Immature natural killer cell (primary cell): ENCODE measurements at places on chromosomes 1 and 21.

GRCh38 chr1:221284028-221284427, 404.8 kb downstream of the HLX start:
- no peaks in the 10 kb centered on the region for H3K36me3 ChIP-seq
- no peaks in the 10 kb centered on the region for H3K27me3 ChIP-seq
- DNase-seq = no peak
- no peaks in the 10 kb centered on the region for H3K4me1 ChIP-seq
- H3K27ac ChIP-seq = no peak overlapping the region

DNA sequence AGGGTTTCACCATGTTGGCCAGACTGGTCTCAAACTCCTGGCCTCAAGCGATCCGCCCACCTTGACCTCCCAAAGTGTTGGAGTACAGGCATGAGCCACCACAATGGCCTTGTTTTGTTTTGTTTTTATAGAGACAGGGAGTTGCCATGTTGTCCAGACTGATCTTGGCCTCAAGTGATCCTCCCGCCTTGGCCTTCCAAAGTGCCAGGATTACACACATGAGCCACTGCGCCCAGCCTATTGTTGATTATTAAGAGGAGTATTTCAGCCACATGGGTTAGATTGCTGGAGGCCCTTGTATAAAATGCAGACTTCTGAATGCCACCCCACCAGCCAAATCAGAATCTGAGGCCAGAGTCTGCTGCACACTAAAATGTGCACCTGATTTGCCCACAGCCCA, 57.2 kb upstream of the ANGPTL1 start:
- no peak overlapping the region for H3K4me3 ChIP-seq
- no peaks in the 10 kb centered on the region for H3K4me1 ChIP-seq
- peaks cover 13% of the 10 kb centered on the region for H3K36me3 ChIP-seq
- H3K27me3 ChIP-seq = peaks cover 7% of the 10 kb centered on the region
- H3K27ac ChIP-seq = no peak overlapping the region

- H3K4me1 ChIP-seq = no peaks in the 10 kb centered on the region
- H3K27ac ChIP-seq = no peak overlapping the region
- no peaks in the 10 kb centered on the region for H3K36me3 ChIP-seq
- H3K4me3 ChIP-seq = no peak overlapping the region
- no peak for DNase-seq
Measured at GRCh38 chr1:20138346-20138745, 777 bp upstream of the PLA2G2F start.

DNA sequence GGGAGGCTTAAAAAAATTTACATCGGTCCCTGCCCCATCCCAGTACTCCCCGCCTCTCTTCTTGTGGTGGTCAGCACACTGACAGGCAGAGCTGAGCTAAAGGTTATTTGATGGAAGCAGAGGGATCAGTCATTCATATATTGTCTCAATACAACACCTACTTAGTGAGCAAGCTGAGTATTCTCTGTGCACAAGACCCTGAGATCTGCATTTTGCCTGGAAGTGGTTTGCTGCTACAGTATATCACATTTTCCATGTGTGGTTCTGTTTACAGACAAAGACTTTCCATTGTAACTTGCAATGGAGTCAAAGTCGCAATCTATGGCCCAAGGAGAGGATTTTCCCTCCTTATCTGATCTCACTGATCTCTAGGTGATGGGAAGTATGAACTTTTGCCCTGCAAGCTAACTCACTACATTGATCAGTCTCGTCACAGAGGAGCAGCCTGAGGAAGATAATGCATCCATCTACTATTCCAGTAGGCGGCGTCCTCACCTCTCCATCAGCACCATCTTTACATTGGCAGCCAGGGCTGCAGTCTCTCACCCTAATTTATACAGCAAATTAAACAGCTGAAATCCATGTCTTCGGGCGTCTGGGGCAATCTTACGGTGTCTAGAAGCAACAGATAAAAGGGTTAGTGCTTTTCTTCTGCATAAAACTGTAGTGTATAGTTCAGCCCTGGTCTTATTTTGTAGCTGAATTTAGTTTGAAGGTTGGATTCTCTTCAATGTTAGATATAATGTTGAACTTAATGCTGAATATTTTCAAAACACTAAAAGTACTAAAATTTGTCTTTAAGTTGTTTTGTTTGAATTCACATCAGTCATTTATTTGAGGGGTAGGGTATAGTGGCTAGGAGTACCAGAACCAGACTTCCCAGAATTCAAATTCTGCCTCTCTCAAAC, 3.2 kb upstream of the TRAF5 start:
- H3K4me1 ChIP-seq = peaks cover 44% of the 10 kb centered on the region
- peaks cover 3% of the 10 kb centered on the region for H3K27me3 ChIP-seq
- no peaks in the 10 kb centered on the region for H3K36me3 ChIP-seq
- H3K27ac ChIP-seq = no peak overlapping the region
- peak; percentile 61 for DNase-seq

DNA sequence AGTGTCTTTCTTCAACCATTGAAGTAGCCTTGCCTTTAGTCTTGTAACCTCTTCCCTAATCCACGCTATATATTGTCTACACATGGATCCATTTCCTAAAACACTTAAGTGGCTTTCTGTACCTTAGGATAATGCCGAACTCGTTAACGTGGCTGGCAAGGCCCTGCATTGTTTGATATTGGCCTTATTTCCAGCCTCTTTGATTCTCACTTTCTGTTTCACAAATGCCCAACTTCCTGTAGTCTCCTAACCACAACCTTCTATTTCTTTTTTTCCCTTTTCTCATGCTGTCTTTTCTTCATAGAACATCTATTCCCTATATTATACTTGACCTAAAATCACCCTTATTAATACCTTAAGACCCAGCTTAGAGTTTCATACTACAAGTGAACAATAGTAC, 536.0 kb downstream of the LMO4 start:
- H3K36me3 ChIP-seq = peaks cover 3% of the 10 kb centered on the region
- H3K4me3 ChIP-seq = peak overlapping the region; percentile 23
- peaks cover 8% of the 10 kb centered on the region for H3K4me1 ChIP-seq
- peak overlapping the region; percentile 38 for H3K27ac ChIP-seq
- peaks cover 1% of the 10 kb centered on the region for H3K27me3 ChIP-seq

- H3K36me3 ChIP-seq = no peaks in the 10 kb centered on the region
- no peaks in the 10 kb centered on the region for H3K4me1 ChIP-seq
- no peak for DNase-seq
Measured at GRCh38 chr1:165073185-165074007, 283.1 kb downstream of the LMX1A start.

DNA sequence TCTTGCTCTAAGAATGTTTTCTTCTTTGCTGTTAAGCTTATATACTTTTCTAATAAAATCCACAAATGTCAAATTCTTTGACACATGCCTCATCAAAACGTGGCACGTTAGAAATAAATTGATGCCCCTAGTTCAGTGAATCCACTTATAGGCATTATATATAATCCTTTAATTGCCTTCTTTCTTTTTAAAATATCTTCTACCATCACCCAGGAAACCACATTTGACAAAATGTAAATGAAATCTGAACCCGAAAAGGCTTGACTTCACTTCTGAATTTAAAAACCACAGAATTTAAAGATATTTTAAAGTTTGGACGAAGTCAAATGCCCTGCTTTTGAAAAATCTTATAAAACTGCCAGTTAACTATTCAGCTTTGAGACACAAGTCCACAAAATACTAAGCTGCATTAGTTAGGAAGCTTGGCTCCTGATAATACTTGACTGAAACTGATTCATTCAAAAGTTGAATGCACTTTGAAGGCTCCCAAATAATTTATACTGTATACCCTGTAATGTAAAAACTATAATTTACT, 22.4 kb upstream of the KIFAP3 start:
- H3K27ac ChIP-seq = no peak overlapping the region
- H3K36me3 ChIP-seq = no peaks in the 10 kb centered on the region
- no peaks in the 10 kb centered on the region for H3K4me1 ChIP-seq
- DNase-seq = no peak
- H3K4me3 ChIP-seq = no peak overlapping the region

GRCh38 chr1:162908780-162909179, 47.8 kb upstream of the CCDC190 start:
- H3K4me1 ChIP-seq = no peaks in the 10 kb centered on the region
- no peaks in the 10 kb centered on the region for H3K27me3 ChIP-seq
- H3K36me3 ChIP-seq = peaks cover 3% of the 10 kb centered on the region
- no peak for DNase-seq
- no peak overlapping the region for H3K4me3 ChIP-seq
- H3K27ac ChIP-seq = no peak overlapping the region

- no peak overlapping the region for H3K27ac ChIP-seq
- H3K36me3 ChIP-seq = peaks cover 4% of the 10 kb centered on the region
- no peaks in the 10 kb centered on the region for H3K4me1 ChIP-seq
- H3K27me3 ChIP-seq = no peaks in the 10 kb centered on the region
- DNase-seq = no peak
Measured at GRCh38 chr21:18663663-18664062, 260.1 kb upstream of the TMPRSS15 start.

DNA sequence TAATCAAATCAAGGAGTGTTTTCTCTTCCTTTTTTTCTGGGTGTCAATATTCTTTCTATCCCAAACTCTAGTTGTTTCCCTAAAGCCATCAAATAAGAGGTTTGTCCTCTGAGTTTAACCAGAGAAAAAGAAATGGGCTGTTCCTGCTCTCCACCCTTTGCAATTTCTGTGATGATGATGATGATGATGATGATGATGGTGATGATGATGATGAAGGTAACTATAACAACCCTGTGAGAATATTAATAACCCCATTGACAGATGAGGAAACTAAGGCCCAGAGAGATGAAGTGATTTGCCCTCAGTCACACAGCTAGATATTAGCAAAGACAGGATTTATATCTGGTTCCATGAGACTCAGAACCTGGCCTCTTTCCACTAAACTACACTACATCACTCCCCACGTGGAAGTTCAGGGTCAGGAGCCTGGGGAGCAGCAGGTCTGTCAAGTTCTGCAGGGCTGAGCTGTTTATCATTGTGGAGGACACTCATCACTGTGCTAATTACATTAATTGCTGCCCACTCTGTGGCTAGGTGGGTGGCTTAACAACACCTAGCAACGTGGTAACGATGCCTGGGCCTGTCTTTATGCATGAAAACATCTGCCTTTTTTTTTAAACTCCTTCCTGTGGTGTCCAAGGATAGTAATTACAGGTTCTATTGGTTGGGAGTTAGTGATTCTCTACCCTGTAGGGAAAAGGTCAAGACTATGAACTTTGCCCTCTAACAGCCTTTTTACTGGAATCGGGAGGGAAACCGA, 19.0 kb upstream of the JUN start:
- H3K4me1 ChIP-seq = no peaks in the 10 kb centered on the region
- peaks cover 19% of the 10 kb centered on the region for H3K36me3 ChIP-seq
- H3K27ac ChIP-seq = no peak overlapping the region
- DNase-seq = no peak
- H3K27me3 ChIP-seq = no peaks in the 10 kb centered on the region
- H3K4me3 ChIP-seq = no peak overlapping the region

DNA sequence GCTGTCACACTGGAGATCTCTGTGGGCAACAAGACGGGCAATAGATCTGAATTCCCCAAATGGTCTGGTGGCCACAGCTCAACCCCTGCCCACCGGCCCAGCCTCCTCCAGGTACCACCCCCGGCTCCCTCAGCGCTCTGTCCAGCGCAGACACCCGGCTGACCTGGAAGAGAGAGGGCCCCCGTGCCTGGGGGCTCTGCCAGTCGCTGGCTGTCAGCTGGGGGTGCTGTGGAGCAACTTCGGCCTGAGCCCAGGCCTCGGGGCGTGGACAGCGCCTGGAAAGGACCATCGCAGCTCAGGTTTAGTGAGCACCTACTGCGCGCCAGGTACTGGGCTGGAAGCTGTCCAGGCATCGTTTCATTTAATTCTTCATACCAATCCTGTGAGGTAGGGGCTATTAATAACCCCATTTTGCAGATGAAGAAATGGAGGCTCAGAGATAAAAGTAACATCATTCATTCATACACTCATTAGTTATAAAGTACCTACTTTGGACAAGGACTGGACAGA, 51.0 kb downstream of the AHDC1 start:
- H3K27me3 ChIP-seq = no peaks in the 10 kb centered on the region
- no peak for DNase-seq
- H3K27ac ChIP-seq = no peak overlapping the region
- H3K36me3 ChIP-seq = no peaks in the 10 kb centered on the region
- H3K4me3 ChIP-seq = no peak overlapping the region

GRCh38 chr21:16186742-16187141, 457.0 kb downstream of the USP25 start:
- H3K4me3 ChIP-seq = no peak overlapping the region
- H3K4me1 ChIP-seq = no peaks in the 10 kb centered on the region
- peaks cover 4% of the 10 kb centered on the region for H3K36me3 ChIP-seq
- no peak for DNase-seq
- no peak overlapping the region for H3K27ac ChIP-seq

GRCh38 chr21:36690628-36691554, 8.0 kb upstream of the SIM2 start:
- DNase-seq = no peak
- H3K36me3 ChIP-seq = peaks cover 3% of the 10 kb centered on the region
- H3K27ac ChIP-seq = no peak overlapping the region
- H3K4me3 ChIP-seq = no peak overlapping the region

- H3K27me3 ChIP-seq = peaks cover 4% of the 10 kb centered on the region
- H3K27ac ChIP-seq = no peak overlapping the region
- H3K4me1 ChIP-seq = peaks cover 17% of the 10 kb centered on the region
- no peak for DNase-seq
- no peak overlapping the region for H3K4me3 ChIP-seq
Measured at GRCh38 chr1:232533328-232533727, 96.6 kb downstream of the SIPA1L2 start.

DNA sequence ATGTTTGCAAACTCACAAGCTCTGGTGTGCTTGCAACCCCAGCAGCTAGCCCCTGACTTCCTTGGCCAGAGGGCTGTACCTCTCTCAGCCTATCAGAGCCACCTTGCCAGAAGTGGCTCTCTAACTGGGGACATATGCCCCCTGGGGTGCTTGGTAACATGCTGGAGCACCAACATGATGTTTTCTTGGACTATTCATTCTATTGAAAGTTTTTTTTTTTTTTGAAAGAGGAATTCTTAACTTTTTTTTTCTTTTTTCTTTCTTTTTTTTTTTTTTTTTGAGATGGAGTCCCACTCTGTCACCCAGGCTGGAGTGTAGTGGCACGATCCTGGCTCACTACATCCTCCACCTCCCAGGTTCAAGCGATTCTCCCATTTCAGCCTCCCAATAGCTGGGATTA, 14.7 kb upstream of the CAPN8 start:
- H3K4me1 ChIP-seq = no peaks in the 10 kb centered on the region
- peaks cover 16% of the 10 kb centered on the region for H3K27me3 ChIP-seq
- H3K4me3 ChIP-seq = no peak overlapping the region
- no peak overlapping the region for H3K27ac ChIP-seq

GRCh38 chr1:33159577-33159976, 22.3 kb downstream of the TRIM62 start:
- H3K36me3 ChIP-seq = peaks cover 41% of the 10 kb centered on the region
- H3K27ac ChIP-seq = no peak overlapping the region
- H3K4me1 ChIP-seq = no peaks in the 10 kb centered on the region
- no peak overlapping the region for H3K4me3 ChIP-seq

DNA sequence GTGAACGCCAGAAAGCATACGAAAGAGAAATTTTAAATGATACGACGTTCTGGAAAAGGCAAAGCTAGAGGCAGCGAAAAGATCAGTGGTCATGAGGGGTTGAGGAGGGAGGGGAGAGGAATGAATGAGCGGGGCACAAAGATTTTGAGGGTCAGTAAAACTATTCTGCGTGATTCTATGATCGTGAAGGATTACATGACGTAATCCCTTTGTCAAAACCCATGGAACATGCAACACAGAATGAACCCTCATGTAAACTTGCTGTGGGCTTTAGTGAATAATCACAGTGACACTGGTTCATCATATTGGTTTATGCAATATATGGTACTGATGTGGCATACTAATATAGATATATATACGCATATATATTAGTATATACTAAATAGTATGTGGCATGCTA, 13.0 kb downstream of the LRRC38 start:
- DNase-seq = no peak
- H3K27me3 ChIP-seq = no peaks in the 10 kb centered on the region
- H3K27ac ChIP-seq = no peak overlapping the region
- H3K4me3 ChIP-seq = no peak overlapping the region
- no peaks in the 10 kb centered on the region for H3K4me1 ChIP-seq
